ENCODE measurements at places on chromosomes 6 and 20.

- DNase-seq = no peak
Measured at GRCh38 chr20:6504826-6505225, 262.7 kb upstream of the BMP2 start.

DNA sequence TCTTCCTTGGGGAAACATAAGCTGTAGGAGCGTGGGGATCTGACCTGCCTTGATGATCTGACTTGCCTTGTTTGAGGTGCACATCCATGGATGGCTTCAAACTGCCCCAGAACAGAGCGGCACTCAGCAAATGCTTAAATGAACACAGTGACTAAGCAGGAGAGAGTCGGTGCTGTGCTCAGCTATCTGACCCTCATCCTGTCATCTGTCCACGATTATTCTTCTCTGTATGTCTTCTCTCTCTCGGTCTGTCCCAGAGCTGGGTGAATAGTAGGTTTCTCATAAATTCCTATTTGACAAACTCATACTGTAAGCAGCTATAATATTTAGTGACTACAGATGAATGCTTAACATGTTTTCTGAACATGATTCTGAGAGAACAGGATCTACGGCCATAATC lies 37.3 kb downstream of the TRAM2 start:
- no peak for DNase-seq

DNA sequence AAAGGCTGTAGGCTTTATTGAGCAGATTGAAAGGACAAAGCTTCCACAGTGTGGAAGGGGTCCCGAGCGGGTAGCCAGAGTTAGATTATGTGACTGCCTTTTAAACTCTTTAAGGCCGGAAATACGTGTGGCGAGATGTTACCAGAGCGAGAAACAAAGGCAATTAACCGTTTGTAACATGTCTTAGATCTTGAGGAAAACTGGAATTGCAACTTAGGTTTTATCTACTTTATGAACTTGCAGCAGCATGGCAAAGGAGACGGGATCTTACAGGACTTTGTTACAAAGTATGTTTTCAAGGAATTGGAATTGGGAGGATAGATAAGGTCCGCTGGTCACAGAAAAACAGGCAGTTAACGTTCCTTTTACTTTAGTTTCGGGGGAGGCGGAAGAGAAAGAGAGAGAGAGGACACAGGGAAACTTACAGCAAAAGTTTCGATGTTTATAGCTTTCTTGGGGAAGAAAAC lies 594.7 kb upstream of the ADGRB3 start:
- no peak for DNase-seq

DNA sequence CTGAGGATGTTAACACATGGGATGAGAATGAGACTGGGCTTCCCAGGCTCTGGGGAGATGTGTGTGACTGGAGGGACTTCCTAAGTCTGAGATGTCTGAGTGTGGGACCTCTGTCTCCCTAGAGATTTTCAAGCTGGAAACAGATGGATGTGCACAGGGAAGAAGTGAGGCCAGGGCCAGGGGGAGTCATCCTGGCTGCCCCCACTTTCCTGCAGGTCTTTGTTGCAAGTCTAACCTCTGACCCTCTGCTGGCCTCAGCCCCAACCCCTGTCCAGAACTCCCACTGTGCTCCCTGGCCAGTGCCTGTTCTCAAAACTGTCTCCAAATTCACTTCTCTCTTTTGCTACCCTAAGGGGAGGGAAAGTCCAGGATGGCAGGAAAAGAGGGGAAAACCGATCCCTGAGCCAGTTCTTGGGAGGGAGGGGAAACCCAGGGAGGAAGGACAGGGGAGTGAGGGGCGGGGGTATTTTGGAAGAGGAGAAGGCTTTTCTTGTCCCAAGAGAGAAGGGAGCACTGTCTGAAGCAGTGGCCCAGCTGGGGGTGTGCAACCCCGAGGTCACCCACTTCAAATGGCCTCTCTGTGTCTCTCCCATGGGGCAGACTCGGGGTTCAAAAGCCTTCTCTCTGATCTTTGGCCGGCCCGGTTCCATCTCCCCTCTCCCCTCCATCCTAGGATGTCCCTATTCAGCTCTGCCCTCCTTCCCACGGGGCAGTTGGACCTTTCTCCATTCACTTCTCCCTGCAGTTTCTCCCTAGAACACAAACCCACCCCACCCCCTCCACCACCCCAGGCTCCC lies 3.1 kb downstream of the PPP1R18 start:
- no peak for DNase-seq

DNA sequence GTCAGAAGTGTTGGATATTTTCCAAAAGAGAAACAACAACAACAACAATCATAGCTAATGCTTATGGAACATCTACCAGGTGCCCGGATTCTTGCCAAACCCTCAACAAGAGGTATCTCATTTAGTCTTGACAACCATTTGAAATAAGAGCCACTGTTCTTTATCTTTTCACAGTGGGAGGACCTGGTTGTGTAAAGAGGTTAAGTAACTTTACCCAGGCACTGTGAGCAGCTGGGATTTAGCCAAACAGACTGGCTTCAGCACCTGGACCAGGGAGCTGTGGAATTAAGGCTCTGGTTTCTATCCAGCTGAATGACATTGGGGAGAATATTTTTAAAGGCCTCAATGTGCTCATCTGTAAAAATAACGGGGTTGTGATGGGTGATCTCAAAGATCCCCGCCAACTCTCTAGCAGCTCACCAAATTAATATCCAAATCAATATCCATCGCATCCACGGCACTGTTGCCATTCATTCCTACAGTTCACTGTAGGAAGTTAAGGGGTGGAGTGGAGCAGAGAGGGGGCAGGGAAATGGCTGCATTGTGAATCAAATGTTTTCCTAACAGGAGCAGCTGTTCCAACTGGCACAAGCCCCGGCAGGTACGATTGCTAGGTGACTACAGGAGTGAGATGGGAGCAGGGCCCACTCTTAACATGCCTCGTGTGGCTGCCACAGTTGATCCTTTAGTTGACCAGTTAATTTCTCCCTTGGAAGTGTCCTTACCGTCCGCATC lies 61.8 kb downstream of the GCNT2 start:
- no peak for DNase-seq

DNA sequence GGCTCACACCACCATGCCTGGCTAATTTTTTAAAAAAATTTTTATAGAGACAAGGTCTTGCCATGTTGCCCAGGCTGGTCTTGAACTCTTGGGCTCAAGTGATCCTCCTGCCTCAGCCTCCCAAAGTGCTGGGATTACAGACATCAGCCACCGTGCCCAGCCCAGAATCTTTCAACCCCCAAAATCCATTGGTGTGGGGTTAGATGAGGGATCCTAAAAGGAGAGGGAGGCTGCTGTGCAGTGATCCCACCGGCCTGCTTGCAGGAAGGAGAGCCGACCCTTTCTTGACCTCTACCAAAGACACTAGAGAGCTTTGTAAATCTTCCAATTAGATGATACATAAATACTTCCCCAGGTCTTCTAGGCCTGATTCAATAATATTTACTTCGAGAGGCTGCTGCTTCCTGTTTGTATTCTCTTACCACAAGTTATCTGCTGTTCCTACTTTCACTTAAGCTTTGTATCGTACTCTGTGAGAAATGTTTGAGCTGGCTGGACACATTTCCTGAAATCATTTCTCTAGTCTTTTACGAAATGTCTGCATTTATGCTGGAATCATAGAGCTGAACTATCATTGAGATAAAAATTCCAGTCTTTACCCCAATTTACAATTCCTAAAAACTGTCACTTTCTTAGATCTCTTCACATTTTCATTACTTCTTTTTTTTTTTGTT lies 49.3 kb upstream of the IER3 start:
- DNase-seq = no peak

- DNase-seq = peak; percentile 56
Measured at GRCh38 chr20:31869942-31870725, at the start of the genes DUSP15 and TTLL9. DUSP15 (minus strand) TSS chr20:31870527; CDS start chr20:31870337, 190 bp downstream. TTLL9 (plus strand) TSS chr20:31870634; CDS start chr20:31871127, 493 bp downstream.

GRCh38 chr6:10465629-10466499 lies 51.0 kb upstream of the TFAP2A start:
- DNase-seq = peak; percentile 31

DNA sequence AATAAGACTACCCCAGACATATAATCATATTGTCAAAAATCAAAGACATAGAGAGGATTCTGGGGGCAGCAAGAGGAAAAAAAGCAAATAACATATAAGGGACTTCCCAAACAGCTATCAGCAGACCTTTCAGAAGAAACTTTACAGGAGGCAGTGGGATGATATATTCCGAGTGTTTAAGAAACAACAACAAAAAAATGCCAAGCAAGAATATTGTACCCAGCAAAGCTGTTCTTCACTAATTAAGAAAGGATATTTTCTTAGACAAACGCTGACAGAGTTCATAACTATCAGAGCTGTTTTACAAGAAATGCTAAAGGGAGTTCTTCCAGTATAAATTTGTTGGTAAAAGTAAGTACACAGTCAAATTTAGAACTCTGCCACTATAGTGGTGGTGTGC lies 243.3 kb upstream of the AFDN start:
- DNase-seq = no peak

DNA sequence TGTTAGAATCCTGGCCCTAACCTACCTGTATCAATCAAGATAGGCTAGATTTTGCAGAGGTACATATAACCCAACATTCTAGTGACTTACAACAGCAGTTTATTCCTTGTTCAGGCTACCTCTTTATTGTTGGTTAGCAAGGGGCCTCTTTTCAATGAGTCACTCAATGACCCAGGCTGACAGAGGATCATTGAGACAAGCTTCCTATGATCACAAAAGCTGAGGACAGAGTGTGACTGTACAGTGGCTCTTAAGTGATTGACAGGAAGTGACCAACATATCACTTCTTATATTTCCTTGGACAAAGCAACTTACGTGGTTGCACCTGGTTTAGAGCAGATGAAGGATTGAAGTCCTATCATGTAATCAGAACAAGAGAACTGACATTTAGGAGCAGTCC lies 740.9 kb downstream of the FRK start:
- DNase-seq = no peak

DNA sequence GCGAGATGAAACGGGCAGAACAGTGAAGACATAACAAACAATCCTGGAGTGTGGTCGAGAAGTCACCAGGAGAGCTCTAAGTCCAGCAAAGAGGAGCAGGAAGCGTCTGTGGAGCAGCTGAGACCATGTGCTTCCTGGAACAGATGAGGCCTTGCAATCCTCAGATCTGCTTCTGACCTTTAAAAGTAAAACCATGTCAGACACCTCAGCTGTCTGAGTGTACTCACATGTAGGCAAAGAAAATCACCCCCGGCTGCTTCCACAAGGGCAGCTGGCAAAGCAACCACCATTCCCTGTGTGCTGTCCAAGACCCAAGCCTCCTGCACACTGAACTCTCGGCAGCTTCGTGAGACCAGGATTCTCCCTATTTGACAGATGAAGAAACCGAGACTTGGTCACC lies 76.6 kb downstream of the EDN3 start:
- DNase-seq = no peak

DNA sequence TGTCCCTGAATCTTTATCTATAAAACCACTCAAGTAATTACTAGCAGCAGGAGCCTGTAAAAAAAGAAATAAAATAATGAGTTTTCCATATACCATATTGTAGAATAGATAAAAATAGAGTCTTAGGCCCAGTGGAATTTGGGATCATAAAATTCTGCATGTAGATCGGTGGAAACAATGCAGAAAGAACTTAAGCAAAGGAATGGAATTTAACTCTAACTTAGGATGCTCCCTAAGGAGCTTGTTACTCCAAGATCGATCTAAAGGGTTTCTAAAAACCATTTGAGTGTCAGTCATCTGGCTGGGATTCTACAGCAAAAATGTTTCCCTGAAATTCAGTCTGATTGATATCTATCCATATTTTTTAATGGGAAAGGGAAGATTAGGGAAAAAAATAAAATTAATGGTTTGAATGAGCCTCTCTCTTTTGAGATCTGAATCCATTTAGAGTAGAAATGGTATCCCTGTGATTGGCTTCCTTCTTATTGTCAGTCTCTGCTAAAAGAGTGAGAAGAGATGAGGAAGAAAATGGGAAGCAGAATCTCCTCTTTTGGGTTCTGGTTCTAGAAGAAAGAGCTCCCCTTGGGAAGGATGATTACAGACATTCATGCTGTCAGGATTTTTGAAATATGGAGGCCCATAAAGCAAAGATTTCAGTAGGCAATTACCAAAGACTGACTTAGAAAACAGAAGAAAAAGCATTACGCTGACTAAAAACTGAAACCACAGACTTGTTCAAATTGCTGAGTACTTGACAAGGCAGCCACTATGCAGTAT lies 564.3 kb upstream of the MARCKS start:
- DNase-seq = no peak

GRCh38 chr6:25689966-25690365 lies 38.0 kb downstream of the SCGN start:
- no peak for DNase-seq

- no peak for DNase-seq
Measured at GRCh38 chr20:43322851-43323250, 133.1 kb upstream of the PTPRT start.

- no peak for DNase-seq
Measured at GRCh38 chr6:16346831-16347230, 108.4 kb downstream of the GMPR start.

DNA sequence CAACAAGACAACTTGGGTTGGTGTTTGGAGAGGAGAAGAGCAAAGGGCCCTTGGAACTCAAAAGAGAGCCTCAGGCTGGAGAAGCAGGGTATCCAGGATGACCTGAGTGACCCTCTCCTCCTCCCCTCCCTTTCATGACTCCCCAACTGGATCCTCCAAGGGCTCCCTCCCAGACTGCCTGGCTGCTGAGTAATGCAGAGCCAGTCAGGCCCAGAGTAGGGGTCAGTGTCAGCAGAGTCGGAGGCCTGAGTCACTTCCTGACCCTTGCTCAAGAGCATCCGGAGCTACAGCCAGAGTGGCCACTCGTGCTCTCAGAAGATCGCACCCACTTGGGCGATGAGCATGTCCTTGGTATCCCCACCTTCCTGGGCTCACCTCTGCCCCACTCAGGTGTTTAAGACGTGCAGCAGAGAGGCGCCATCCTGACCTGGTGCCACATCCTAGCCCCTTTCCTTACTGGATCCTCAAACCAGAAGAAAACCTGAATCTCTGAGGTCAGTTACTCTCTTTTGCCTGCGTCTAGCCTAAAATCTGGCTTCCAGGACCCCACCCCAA lies 2.8 kb upstream of the MAPK13 start:
- DNase-seq = no peak

DNA sequence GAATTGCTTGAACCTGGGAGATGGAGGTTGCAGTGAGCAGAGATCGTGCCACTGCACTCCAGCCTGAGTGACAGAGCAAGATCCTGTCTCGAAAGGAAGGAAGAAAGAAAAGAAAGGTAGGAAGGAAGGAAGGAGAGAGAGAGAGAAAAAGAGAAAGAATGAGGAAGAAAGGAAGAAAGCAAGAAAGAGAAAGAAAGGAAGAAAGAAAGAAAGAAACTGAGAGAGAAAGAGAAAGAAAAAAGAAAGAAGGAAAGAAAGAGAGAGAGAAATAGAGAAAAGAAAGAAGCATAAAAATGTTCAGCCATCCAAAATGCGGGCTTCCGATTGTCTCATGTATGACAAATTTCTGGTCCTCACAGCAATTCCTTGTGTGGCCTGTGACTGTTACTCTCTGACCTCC lies 22.8 kb downstream of the MUC22 start:
- no peak for DNase-seq

- peak; percentile 77 for DNase-seq
Measured at GRCh38 chr6:43771858-43772680, 2.1 kb downstream of the VEGFA start.

DNA sequence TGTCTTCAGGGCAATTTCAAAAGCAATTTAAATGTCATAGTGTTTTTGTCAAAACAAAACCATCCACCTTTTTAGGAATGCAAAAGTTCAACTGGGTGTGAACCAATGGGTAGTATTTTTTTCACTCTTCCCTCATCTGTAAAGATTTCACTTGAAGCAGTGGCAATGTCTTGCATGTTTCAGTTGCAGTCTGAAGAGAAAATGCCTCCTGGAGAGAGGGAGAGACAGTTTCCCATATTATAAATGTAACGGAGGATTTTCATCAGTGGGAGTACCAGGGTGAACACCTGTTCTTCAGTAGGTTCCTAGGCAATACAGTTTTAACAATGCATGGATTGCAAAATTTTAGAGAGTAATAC lies 3.3 kb downstream of the FOXQ1 start:
- DNase-seq = no peak

- DNase-seq = no peak
Measured at GRCh38 chr6:126118058-126118755, 131.9 kb downstream of the TRMT11 start.

All from right hindlimb (tissue), 1 donor.